ENCODE measurements at places on chromosomes 3 and 15. TPM values are rescaled to one million over a fixed set of nuclear protein-coding genes. Genes with fewer than 3 reads are reported as not detected.

CYB561D2 gene
- total RNA-seq: 8.6 TPM

GRCh38 chr15:67504796-67505195, 16.1 kb upstream of the C15orf61 start:
- no peak for DNase-seq

GRCh38 chr15:90987561-90988141, 6.7 kb downstream of the PRC1 start:
- DNase-seq: no peak

- DNase-seq: peak; percentile 94
These were observed 36.4 kb downstream of the FAM3D start for GRCh38 chr3:58630076-58630709.

GOLGA8Q gene
- not detected for total RNA-seq

SAMD7 gene
- not detected for total RNA-seq

GRCh38 chr3:78580681-78581080, 1187.1 kb downstream of the ROBO1 start:
- no peak for DNase-seq

DNA sequence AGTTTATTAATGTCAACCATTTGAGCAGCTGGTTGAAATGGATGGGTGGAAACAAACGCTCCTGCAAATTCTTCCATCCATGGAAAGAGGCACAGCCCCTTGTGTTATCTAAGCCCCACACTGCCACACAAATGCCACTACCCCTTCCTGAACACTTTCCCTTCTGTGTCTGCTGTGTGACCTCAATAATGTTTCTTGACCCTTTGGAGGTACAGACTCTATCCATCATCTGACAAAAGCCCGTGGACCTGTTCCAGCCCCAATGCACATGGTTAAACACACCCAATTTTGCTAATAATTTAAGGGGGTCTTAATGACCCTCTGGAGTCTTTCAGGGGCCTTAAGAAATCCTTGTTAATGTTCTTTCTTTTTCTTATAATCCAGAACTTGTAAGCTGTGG, 482.2 kb upstream of the CFAP20DC start:
- no peak for DNase-seq

LIPC gene
- not detected for total RNA-seq

SEMA7A gene
- 11.9 TPM for total RNA-seq

- no peak for DNase-seq
These were observed 26.1 kb downstream of the NCBP2 start for GRCh38 chr3:196916221-196916620.

- no peak for DNase-seq
These were observed 225.0 kb upstream of the TP63 start for GRCh38 chr3:189406148-189406547.

CCDC39 gene
- total RNA-seq: 0.32 TPM

DNA sequence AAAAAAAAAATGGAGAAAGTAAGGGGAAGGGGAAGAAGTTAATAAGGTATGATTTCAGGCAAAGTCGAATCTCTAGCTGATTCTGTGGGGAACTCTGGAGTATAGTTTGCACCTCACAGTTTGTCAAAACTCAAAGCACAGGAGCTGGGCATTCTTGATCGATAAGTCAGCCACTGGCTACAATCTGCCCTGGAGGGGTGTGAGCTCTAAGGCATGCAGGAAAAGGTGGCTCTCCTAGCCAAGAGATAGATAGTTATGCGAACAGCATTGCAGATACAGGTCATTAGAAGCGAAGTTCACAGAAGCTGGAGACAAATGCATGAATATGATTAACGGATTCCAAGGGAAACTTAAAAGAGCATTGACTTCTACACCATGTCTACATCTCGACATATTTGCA, 952.6 kb downstream of the AGBL1 start:
- DNase-seq: peak; percentile 65

GRCh38 chr15:89912674-89913396, at the start of gene ARPIN:
ARPIN (minus strand) TSS chr15:89912952; CDS start chr15:89912835, 117 bp downstream.
- peak; percentile 87 for DNase-seq

DNA sequence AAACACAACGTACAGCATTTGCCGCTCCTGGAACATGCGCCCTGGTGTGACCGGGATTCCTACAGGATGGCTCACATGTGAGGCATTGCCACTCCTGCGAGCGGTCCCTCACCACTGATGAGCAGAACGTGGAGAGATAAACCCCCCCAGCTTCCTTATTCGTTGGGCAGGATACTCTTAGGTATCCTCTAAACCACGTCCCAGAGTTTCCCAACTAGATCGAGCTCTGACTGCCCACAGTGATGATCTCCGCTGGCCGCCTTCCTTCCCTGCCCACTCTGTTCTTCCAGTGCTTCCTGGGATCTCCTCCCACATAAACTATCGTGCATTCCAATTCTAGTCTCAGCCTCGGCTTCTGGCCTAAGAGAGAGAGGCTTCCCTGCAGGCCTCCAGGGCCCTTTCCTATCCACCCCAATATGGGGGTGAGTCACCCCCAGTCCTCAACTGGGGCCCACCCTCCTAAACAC, 91.8 kb downstream of the TOP2B start:
- DNase-seq: no peak

DNA sequence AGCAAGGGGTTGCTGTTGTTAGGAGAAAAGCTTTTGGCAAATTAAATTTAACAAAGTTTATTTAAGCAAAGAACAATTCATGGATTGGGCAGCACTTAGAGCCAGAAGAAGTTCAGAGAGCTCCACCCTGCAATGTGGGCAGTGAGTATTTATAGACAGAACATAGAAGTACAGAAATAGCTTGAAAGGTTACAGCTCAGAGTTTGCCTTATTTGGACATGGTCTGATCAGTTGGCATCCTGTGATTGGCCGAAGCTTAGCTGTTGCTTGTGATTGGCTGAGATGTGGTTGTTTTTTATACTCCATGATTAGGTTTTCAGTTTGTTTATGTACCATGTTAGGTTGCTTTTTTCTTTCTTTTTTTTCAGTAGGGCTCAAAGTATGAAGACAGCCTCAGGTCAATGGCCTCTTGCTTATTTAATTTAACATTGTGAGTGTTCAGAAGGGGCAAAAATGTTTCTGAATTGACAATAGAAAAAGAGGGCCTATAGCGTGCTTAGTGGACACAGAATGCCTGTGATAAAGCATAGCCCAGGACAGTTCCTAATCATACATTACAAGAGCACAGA, 293.8 kb downstream of the IGSF11 start:
- no peak for DNase-seq

GRCh38 chr3:24288496-24289236, 206.0 kb downstream of the THRB start:
- DNase-seq: no peak

GRCh38 chr15:59420986-59421618, 16.9 kb upstream of the FAM81A start:
- DNase-seq: peak; percentile 84

ZNF501 gene
- total RNA-seq: 5.3 TPM

GRCh38 chr3:184765730-184766074, 46.3 kb upstream of the VPS8 start:
- DNase-seq: no peak

STARD9 gene
- 2.9 TPM for total RNA-seq

BCHE gene
- 0.69 TPM for total RNA-seq

SLC9C1 gene
- total RNA-seq: 0.66 TPM

- DNase-seq: no peak
These were observed 82.7 kb downstream of the TMEM39A start for GRCh38 chr3:119380697-119381096.

DNA sequence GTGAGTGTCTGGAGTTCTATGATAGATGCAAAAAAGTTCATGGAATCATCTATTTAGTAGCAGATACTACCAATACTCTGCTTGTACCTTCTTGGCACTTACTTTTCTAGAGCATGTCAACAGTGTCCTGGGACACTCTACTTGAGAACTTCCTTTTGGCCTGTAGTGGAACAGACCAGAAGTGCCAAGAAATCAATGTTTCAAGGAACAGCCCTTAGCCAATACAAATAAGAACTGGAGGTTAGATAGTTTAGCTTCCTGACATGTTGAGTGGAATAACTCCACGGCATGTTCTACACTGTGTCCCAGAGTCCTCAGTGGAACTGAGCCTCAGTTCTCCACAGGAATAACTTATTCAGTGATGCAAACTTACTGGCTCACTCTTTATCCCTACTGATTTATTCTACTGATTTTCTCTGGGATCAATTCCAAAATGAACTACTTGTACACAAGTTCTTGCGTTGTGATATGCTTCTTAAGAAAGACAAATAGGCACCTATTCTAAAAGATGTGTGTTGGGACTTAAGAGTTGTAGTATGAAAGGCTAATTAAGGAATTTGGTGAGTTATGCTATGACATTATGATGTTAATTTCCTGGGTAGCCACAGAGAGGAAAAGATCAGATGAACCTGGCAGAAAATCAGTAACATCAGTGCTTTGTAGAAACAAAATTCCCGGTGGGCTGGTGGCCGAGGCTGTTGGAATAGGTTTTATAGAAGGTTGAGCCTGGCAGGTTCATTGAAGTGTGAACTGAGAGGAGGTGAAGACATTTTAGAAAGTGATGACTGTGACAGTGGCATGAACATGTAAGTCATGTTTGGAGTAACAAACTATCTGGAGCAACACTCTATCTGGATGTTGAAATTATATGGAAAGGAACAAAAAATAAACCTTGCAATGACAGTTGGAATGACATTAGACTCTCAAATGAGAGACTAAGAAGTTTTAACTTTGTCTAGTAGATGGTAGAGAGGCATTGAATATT, 101.8 kb upstream of the RBMS3 start:
- DNase-seq: no peak

- no peak for DNase-seq
These were observed 142.3 kb downstream of the TLE3 start for GRCh38 chr15:69955240-69955894.

DNA sequence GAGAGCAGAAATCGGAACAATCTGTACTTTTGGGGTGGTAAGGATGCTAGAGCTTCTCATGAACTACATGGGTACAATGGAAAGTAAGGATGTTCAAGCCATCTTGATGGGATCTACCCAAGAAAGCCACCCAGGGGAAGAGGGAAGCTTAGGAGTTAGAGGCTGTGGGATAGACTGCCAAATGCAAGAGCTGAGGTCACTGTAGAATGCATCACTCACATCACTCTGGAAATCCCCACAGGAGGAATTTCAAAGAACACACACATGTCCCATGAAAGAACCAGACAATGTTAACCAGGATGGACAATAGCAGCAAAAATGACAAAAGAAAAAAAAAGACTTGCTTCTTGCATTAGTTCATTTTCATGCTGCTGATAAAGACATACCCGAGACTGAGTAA, 32.8 kb upstream of the UBE2E2 start:
- DNase-seq: no peak

- DNase-seq: no peak
These were observed 29.4 kb upstream of the AP4E1 start for GRCh38 chr15:50879016-50879617.

DNA sequence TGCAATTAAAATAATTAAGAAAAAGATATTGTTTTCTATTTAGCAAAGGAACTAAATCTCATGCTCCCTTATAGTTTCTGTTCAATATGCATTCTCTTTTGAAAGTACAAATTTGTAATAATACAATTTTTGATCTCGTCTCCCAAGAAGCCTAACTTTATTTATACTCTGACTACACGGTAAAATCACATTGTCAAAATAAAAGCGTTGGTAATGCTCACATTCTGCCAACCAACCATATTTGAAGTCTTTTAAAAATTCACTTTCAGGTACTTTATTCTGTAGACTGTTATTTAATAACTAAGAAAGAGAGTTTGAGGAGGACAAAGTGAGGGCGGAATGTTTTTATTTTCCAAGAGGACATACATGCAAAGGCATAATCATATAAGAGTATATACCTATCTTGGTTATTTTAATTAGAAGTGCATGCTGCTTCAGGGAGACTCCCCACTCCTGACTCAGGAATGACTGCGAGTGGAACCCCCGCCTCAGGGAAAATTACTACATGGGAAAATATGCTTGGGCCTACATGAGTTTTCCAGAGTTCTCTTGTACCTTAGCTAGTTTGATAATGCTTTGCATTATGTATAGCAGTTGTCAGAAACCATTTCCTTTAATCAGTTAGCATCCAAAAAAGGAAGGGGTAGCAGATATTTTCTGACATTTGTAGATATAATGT, 19.3 kb downstream of the MBNL1 start:
- no peak for DNase-seq

CFAP100 gene
- 0.44 TPM for total RNA-seq

ANKRD34C gene
- total RNA-seq: not detected

Data from endodermal cell (in vitro differentiated cells).